COR-L47 (cell line): ENCODE measurements at places on chromosomes 16 and 17.

DNA sequence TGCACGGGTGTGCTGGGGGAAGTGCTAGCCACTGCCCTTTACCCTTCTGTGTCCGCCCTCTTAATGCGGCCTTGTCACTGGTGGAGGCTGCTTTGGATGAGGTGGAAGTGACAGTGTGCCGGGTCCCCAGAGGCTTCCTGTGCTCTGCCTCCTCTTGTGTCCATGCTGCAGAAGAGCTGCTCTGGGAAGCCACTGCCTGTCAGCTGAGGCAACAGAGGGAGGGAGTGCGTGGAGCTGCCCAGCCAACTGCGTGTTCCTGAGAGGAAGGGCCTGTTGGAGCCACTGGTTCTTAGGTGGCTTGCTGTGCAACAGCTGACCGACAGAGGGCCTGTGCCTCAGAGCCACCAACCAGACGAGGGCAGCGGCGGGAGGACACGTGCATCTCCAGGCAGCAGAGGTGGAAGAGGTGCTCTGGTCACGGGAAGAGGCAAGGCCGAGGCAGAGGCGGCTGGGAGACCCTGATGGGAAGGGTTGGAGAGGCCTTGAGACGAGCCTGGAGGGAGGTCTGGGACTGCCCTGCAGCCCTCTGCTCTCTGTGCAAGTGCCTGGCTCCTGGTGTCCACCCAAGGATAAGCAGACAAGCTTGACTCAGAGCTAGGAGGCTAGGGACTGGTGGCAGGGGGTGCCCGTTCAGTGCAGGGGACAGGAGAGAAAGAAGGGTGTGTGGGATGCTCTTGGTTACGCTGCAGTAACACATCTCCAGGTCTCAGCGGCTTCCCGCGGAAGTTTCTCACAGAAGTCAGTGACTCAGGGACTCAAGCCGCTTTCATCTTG lies 25.4 kb downstream of the B9D1 start:
- no peak for DNase-seq

DNA sequence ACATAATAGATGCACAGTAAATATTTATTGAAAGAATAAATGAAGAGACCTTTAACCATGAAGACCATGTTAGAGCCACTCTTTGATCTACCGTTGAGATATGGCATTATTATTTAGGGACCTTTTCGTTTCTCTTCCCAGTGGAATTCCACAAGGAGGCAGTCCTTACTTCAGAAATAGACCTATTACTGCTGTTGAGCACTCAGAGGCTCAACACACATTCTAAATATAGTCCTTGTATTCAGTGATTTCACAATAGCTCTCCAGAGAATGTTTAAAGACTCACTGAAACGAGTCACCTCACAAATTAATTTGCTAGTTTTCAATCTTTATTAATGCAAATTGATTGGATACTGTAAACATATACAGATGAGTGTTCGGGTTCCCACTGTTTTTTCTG lies 603.8 kb downstream of the CDH8 start:
- no peak for DNase-seq

GRCh38 chr17:40703652-40704051 lies at the start of gene KRT24:
KRT24 (minus strand) TSS chr17:40703752; CDS start chr17:40703693, 59 bp downstream.
- no peak for DNase-seq

- DNase-seq = no peak
Measured at GRCh38 chr17:37338847-37339246, 36.9 kb upstream of the C17orf78 start.

DNA sequence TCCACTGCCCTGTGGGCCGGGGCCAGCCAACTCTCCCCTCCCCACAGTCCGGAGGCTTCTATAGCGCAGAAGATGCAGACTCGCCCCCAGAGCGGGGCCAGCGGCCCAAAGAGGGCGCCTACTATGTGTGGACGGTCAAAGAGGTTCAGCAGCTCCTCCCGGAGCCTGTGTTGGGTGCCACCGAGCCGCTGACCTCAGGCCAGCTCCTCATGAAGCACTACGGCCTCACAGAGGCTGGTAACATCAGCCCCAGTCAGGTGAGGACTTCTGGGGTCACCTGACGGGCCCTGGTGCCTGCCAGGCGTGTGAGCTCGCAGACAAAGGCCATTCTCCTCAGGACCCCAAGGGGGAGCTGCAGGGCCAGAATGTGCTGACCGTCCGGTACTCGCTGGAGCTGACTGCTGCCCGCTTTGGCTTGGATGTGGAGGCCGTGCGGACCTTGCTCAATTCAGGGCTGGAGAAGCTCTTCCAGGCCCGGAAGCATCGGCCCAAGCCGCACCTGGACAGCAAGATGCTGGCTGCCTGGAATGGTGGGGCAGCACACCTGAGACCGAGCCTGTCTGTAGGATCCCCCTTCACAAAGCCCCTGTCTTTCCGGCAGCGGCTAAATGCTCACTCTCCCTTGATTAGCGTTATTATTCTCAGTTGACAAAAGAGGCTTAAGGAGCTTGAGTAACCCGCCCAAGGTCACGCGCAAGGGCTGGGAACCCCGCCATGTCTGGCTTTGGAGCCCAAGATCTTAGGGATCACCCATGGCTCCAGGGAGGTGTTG lies 3.9 kb downstream of the SPATA20 start:
- peak; percentile 57 for DNase-seq

DNA sequence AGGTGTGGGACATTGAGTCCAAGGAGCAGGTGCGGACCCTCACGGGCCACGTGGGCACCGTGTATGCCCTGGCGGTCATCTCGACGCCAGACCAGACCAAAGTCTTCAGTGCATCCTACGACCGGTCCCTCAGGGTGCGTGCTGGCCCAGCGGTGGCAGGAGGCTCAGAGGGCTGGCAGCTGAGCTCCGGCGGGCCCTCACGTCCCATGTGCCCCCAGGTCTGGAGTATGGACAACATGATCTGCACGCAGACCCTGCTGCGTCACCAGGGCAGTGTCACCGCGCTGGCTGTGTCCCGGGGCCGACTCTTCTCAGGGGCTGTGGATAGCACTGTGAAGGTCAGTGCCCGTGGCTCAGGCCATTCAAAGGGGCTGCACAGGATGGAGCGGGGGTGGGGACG lies 20.4 kb downstream of the CASKIN1 start:
- DNase-seq = no peak
